ENCODE measurements at places on chromosomes 3 and 15.
A peak's percentile ranks its signal among the peaks of the same experiment; 100 is the strongest.

GRCh38 chr15:81069356-81069755, 64.7 kb upstream of the CFAP161 start:
- DNase-seq: no peak

- DNase-seq: no peak
Observed at GRCh38 chr3:188349351-188349901, 195.5 kb downstream of the LPP start.

DNA sequence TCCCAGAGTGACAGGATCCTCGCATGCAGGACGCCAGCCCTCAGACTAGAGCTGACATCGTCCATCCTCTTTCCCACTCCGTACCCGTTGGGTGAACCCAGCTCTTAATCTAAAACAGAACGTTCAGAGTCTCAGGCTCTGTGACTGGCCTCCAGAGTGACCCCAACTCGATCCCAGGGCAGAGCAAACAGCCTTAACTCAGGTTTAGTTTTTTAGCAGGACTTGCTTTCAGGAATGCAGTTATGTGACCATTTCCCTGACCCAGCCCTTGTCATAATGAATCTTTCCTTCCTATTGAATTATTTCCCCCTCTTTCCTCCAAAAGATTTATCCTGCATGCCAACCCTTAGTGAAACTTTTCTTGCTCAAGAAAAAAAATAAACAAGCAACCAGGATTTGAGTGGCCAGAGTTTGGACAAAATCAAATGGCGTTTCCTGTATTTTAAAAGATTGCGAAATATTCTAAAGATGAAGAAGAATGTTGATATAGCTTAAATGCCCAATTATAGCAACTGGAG, 47.8 kb upstream of the RARB start:
- DNase-seq: no peak

- no peak for DNase-seq
Observed at GRCh38 chr3:34920806-34921205, 718.5 kb upstream of the ARPP21 start.

GRCh38 chr3:102571006-102571405, 136.2 kb downstream of the ZPLD1 start:
- DNase-seq: no peak

DNA sequence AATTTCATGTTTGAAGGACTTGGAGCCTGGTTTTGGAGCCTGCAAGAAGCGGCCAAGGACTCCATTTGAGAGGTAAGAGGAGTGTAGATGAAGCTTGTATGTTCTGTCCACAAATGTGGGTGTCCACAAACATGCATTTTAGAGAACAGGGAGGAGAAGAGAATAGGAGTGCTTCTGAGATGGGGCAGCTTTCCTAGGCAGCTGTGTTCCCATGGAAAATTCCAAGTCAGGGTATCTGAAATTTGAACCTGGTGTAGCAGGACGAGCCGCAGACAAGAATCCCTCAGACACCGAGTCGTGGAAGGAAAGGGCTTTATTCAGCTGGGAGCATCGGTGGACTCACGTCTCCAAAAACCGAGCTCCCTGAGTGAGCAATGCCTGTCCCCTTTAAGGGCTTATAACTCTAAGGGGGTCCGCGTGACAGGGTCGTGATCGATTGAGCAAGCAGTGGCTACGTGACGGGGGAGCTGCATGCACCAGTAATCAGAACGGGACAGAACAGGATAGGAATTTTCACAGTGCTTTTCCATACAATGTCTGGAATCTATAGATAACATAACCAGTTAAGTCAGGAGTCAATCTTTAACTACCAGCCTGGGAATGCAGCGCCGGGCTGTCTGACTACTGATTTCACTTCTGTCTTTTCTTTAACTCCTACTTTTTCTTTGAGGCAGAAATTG, 71.4 kb upstream of the WDR72 start:
- no peak for DNase-seq

GRCh38 chr3:50375258-50375931, 16.1 kb upstream of the TMEM115 start:
- DNase-seq: no peak

GRCh38 chr15:34905047-34905446, 64.5 kb downstream of the AQR start:
- DNase-seq: no peak

DNA sequence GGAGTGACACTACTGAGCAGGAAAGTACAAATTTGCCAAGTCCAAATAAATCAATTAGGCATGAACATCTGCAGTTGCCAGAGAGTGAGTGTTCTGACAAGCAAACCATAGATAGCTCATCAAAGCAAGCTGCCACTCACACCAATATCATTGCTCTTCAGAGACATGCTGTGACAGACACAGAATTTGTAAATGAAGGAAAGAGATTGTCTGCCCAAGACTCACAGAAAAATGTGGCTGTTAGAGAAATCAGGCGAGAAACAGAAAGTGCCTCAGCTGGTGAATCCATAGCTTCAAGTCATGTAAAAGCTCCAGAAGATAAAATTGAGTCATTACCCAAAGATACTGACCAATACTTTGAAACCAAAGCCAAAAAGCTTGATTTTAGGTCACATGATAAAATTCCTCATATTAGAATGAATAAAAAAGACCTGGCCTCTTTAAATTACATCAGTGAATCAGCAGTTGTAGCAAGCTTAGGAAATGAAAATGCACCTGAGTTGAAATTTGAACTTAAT, 50.8 kb downstream of the CRYBG3 start:
- DNase-seq: no peak

DNA sequence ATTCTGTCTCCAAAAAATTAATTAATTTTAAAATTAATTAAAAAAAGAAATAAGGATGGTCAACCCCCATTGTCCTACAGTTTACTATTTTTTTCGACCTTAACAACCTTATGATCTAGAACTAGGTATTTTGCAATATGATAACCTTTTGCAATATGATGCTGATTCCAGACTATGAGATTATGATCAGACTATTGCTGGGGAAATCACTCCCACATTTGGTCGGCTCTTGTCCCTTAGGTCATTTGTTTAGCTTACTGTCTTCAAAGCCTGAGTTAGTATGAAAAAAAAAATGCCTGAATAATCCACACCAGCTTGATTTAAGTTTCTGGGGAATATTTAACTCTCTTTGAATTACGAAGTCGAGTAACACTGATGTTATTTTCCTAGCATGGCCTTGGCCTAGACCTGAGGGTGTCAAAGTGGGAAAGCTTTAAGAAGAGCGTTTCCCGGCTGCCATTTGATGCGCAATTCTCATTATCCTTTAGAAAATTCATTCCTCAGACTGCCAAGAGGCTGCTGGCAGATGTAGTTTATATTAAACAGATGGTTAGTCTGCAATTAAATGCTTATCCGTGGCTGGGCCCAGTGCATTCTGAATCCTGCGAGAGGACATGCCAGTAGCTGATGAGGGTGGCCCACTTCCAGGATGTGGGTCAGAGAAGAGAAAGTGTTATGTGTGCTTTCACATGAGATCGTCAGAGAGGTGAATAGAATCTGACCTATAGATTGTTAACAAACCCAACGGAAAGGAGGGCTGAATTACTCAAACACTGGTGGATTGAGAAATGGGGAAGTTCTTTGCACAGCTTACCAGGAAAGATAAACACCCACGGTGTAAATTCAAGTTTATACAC, 496.0 kb upstream of the THBS1 start:
- DNase-seq: no peak

- no peak for DNase-seq
Observed at GRCh38 chr15:93203036-93203435, 114.0 kb upstream of the RGMA start.

- DNase-seq: no peak
Observed at GRCh38 chr3:22322861-22323260, 571.9 kb upstream of the ZNF385D start.

GRCh38 chr15:57150066-57150865, 226.0 kb upstream of the CGNL1 start:
- no peak for DNase-seq

- no peak for DNase-seq
Observed at GRCh38 chr15:63369296-63369695, 12.3 kb downstream of the CA12 start.

- no peak for DNase-seq
Observed at GRCh38 chr3:133455281-133455680, 55.4 kb downstream of the BFSP2 start.

- no peak for DNase-seq
Observed at GRCh38 chr3:64247991-64248646, 22.9 kb upstream of the PRICKLE2 start.

DNA sequence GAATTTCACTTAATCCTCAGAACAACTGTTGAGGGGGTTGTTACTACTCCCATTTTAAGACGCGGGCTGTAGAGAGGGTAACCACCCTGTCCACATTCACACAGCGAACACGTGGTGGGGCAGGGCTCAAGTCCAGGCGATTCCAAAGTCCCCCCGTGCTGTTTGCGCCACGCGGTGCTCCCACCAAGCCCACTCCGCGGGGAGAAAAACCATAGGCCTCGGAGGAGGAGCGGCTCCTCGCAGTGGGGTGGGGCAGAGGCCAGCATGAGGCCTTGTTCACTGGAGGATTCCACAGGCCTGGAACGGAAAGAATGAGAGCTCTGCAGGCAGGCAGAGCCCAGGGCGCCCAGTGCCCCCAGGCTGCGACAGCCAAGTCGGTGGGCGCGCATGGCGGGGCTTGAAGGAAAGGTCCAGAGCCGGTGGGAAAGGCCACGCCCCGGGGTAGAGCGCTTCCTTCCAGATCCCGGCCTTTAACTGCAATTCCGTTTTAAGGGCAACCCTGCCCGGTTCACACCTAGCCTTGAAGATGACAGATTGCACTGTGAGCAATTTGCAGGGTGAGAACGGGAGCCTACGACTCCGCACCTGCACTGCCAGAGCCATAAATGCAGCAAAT, 161.8 kb upstream of the TBL1XR1 start:
- DNase-seq: peak; percentile 63

GRCh38 chr15:32818758-32819447, 101.1 kb downstream of the GREM1 start:
- DNase-seq: no peak

GRCh38 chr15:61115241-61115640, 113.9 kb downstream of the RORA start:
- no peak for DNase-seq

- DNase-seq: no peak
Observed at GRCh38 chr3:149528340-149528650, 53.8 kb downstream of the TM4SF4 start.

- peak; percentile 14 for DNase-seq
Observed at GRCh38 chr15:42066764-42067415, 27.5 kb downstream of the PLA2G4D start.

DNA sequence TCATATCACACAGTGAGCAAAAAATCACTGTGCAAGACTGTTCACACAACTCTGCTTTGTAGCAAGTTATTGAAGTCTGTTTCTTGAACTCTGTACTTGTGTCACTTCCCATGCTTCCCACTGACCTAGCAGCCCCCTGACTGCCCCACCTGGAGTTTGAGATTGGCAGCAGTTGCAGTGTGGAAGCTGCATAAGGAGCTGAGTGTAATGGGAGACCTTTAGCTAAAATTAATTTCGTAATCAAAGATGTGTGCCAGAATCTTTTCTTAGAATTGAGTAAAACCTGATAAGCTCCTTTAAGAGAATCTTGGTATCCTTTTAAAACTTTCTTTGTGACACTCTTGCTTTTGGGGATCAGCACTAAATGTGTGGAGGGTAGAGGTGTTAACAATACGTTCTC, 42.8 kb downstream of the NKIRAS1 start:
- no peak for DNase-seq

DNA sequence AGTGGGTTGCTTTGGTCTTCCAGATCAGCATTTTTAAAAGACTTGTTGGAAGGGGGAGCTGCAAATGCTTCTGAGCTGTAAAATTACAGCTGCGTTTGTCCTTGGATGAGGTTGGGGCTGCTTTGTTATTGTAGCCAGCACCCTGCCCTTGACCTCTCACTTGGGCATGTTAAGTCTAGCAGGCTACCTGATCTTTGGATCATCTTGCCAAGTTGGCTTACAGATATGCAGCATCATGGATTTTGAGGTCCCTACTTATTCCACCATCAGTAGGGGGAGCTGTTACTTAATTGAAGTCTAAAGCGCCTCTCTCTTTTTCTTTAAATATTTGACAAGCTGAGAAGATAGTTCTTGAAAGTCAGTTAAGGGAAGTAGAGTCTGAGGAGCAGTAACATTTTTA, 793.0 kb downstream of the MCTP2 start:
- no peak for DNase-seq

GRCh38 chr3:78701537-78701936, 1066.3 kb downstream of the ROBO1 start:
- DNase-seq: no peak

- DNase-seq: no peak
Observed at GRCh38 chr3:52279596-52279995, 1.1 kb upstream of the WDR82 start.

DNA sequence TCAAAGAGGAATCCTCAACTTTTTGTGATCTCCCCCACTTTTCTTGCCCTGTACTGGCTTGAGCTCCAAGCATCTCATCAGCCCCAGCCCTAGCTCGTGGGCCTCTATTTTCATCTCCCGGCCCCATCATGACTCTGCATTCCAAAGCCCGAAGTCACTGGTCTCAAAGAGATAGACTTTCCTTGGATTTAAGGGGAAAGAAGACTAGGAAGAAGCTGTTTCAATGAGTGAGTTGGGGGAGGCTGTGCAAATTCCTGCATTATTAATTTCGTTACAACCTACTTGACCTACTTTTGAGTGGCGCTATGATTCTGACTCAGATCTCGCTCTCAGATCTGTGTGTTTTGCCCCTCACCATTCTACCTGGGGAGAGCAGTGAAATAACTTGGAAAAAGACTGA, 266.6 kb upstream of the TBL1XR1 start:
- DNase-seq: no peak

- DNase-seq: no peak
Observed at GRCh38 chr15:65033659-65034269, 4.3 kb upstream of the MTFMT start.

- peak; percentile 50 for DNase-seq
Observed at GRCh38 chr3:47283193-47283537, 421 bp downstream of the KLHL18 start.

GRCh38 chr3:18111796-18112232, 313.3 kb downstream of the SATB1 start:
- no peak for DNase-seq

DNA sequence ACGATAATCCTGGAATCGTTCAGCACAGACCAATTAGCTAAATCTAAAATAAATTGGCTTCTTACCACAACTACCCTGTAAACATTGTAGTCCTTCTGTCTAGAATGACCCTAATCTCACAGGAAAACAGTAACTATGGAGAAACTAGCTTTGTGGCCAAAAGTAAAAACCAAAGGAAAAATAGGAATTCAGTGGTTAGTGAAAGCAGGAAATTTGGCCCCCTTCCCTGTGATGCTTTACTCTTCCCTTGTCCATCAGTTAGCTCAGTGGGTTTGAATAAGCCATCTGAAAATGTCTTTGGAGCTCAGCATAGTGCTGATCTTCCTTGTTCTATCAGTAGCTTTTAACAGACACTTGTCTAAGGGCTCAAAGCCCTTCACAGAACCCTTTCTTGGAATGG, 1.6 kb downstream of the NMD3 start:
- no peak for DNase-seq

GRCh38 chr3:73781541-73781940, 156.8 kb upstream of the PDZRN3 start:
- no peak for DNase-seq

GRCh38 chr3:72665701-72666446, 182.4 kb downstream of the SHQ1 start:
- peak; percentile 80 for DNase-seq

All from stimulated activated CD8-positive, alpha-beta memory T cell treated with anti-CD3 and anti-CD28 coated beads, Interleukin-4, amount 100 ng/mL, for 48 hours (primary cell).